CD4-positive, alpha-beta T cell treated with Interleukin-15 for 4 hours (primary cell): ENCODE measurements at places on chromosomes 7 and 10.

DNA sequence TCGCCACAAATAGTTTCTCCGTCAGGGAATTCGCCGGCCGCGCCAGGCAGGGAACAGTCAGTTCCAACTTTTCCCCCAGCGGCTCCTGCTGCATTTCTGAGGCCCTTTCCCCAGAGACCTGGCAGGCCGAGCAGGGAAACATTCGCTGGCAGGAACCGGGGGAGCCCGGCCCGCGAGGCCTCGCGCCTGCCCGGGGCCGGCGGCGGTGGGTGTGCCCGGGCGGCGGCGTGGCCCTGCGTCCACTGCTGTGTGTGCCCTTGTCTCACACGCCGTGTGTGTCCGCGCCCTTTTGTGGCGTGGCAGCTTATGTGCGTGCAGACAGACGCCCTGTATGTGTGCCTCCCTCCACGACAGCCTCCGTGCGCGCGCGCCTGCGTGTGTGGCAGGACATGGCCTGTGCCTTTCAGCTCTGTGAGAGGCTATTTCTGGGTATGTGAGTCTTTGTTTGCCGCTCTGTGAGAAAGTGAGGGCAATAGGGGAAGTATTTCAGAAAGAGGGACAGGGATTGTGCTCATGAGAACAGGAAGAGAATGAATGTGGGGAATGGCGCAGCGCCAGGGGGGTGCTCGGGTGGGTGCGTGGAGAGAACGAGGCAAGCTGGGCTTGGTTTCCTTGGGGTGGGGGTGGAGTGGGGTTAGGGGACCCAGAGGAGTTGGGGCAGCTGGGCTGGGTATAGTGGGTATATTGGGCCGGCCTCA lies 689 bp upstream of the SMARCD3 start:
- DNase-seq, result peak; percentile 20

- no peak for DNase-seq
Observed at GRCh38 chr7:143223784-143224183, 1.9 kb downstream of the TAS2R40 start.

DNA sequence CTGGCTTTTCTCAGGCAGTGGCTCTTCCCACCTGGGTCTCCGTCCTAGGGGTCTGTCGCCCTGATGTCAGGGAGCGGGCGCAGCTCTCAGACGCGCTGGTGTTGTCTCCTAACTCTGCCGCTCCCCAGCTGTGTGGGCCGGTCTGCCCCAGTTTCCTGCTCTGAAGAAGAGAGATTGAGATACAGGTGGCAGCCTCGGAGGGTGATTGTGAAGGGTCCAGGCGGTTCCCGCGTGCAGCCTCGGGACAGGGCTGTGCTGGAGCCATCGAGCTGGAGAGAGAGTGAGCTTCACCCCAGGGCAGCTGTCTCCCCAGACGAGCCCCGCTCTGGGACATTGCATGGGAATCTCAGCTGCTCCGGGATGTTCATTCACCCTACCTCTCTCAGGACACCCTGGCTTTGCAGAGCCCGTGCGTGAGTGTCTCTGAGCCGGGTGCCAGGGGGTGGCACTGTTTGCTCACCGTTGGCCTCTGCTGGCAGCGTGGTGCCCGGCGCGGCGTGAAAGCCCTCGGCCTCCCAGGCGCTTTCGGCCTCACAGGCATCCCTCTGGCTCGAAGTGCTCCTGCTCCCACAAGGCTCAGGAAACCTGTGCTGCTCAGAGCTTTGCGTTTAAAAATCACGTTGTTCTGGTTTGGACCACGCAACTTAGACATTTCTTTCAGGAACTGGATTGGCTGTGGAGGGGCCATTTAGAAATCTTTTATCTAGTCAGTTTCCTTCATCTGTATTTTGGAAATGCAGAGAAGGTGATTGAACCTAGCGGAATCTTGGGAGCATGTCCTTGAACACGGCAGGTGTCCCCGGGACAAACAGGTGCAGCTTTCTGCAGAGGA lies 33.8 kb upstream of the ZFAND2A start:
- peak; percentile 18 for DNase-seq

- no peak for DNase-seq
Observed at GRCh38 chr7:91946549-91946948, 5.9 kb downstream of the AKAP9 start.

DNA sequence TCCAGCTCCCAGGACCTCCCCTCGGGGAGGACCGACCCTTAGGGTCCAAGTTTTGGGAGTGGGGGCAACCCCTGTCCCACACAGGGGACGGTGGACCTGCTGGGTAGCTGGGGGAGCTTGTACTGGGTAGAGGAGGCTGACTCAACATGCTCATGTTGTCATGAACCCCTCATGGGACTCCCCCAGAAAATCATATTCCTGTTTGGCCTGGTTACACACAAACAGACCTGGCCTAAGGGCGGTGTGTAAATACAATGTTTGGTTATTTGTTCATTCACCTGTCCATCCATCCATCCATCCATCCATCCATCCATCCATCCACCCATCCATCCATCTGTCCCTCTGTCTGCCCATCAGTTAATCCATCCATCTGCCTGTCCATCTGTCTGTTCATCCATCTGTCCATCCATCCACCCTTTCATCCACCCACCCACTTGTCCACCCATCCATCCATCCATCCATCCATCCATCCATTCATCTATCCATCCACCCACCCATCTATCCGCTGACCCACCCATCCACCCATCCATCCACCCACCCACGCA lies 92.9 kb downstream of the DNAJB6 start:
- no peak for DNase-seq

- DNase-seq, result peak; percentile 36
Observed at GRCh38 chr10:80497187-80498077, 40.3 kb upstream of the SH2D4B start.

DNA sequence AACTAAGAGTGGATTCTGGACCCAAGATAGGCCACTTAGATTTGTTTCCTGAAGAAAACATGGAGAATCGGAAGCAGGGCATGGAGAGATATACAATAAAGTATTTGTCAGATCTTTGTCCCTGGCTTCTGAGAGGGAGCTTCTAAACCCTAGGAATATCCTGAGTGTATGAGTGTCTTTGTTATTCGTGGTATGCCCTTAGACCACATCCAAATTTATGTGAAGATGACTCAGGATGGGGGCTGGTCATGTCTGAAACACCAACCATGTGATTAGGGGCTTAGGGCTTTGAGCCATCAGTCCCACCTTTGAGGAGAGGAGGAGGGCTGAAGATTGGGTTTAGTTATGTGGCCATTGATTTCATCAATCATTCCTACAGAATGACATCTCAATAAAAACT lies 69.7 kb upstream of the PLPP4 start:
- no peak for DNase-seq

GRCh38 chr10:47286591-47287315 lies 13.2 kb upstream of the GDF10 start:
- no peak for DNase-seq

DNA sequence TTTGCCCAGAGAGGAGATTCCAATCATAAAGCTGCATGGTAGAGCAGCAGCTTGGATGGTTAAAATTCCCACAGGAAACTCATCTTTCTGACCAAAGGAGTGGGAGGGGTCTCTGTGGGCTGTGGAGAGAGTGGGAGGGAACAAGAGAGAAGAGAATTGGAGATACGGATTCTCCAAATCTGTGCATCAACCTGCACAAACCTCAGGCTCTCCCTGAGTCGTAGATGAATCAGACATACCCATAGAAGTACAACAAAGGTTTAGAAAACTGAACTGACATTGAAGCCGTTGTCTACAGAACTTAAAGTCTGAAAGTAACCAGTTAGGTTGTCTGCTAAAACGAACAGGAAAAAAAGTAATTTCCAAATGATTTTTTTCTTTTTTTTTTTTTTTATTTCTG lies 41.9 kb downstream of the CYCS start:
- DNase-seq, result no peak

- no peak for DNase-seq
Observed at GRCh38 chr10:35607475-35608327, 2.6 kb downstream of the GJD4 start.

DNA sequence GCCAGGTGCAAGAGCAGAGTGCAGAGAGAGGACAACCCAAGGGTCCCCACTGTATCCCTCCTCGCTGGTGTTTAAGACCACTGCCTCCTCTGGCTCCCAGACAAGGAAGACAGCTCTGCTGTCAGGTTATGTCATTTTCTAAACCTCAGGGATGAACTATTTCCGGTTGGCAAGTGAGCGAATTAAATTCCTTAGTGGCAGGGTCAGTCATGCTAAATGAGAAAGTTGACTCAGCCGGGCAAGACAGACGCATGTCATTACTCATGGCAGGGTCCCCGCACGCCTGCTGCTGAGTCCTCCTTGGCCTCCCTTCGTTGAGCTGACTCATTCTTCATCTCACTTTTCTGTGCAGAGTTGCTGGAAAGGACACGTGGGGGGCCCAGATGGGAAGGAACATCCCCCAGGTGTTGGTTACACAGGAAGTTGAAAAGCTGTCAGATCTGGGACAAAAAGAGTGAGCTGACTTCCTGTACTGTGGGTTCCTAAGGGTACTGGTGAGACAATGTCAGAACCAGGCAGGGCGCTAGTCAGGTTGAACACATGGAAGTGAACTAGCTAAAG lies 47.1 kb upstream of the UCN3 start:
- peak; percentile 75 for DNase-seq

- DNase-seq, result no peak
Observed at GRCh38 chr7:31783221-31783620, 96.2 kb downstream of the PPP1R17 start.

GRCh38 chr10:94274142-94274787 lies 88.5 kb downstream of the NOC3L start:
- no peak for DNase-seq

- DNase-seq, result no peak
Observed at GRCh38 chr10:82468453-82468852, 593.5 kb downstream of the NRG3 start.

- DNase-seq, result no peak
Observed at GRCh38 chr10:26211781-26212444, 4.7 kb upstream of the GAD2 start.

DNA sequence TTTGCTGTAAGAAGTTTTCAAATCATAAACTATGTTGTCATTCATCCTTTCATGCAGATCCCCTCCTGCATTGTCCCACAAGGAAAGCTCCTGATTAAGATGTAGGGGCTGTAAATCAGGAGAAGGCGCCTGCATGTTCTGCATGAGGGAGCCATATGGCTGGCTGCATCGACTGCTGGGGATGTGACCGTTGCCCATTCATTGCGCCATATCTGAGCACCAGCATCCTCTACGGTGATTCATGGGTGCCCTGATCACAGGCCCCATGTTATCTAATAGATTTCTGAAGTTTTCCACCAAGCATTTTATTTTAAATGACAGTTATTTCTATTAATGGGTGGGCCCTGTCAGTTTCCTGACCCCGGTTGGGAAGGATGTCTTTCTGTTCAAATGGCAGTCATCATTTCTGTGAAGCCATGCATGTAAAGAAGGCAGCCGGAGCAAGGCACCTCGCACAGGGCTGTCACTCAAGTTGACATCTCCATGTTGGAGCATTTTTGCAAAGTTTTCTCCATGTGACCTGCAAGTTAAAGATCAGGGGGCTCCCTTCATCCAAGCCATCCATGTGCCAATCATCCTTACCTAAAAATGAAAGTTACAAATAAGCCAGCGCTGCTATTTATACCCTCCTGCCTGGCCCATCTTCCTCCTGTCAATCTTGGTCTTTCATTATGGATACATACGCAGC lies 128.8 kb downstream of the TEX36 start:
- no peak for DNase-seq

- no peak for DNase-seq
Observed at GRCh38 chr7:116499168-116500077, at the start of gene CAV2. Gene CAV2 (plus strand): TSS chr7:116499738. CDS start chr7:116499782, 44 bp downstream.

GRCh38 chr7:47635091-47636080 lies 53.5 kb upstream of the TNS3 start:
- no peak for DNase-seq

GRCh38 chr7:117212969-117213877 lies 109.6 kb downstream of the WNT2 start:
- peak; percentile 34 for DNase-seq

GRCh38 chr7:11355399-11356005 lies 381.8 kb downstream of the PHF14 start:
- DNase-seq, result no peak

DNA sequence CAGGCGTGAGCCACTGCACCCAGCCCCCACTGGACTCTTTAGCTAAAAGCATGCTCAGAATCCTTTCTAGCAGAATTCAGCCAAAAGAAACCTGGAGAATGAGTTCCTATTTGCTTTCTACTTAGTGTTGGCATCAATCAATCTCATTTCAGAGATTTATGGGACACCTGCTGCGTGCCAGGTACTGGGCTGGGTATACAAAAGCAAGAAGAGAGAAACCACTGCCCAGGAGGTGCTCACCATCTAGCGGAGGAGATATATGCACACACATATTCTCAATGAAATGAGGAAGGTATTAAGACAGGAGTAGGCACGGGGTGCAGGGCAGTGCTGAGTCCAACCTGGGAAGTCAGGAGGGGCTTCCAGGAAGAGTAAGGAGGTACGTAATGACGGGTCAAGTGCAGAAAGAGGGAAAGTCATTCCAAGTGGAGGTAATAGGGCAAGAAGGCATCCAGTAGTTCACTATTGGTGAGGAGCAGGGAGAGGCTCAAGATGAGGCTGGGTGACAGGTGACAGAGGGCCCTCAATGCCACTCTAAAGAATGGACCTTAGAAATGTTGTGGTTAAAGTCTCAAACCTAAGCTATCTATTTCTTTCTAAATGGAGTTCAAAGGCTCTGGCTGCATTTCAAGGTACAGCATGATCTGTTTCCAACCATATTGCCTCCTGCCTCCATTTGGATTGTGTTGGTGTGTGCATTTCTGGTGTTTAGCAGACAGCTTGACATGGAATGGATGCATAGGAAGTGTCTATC lies 22.1 kb downstream of the ABLIM1 start:
- DNase-seq, result no peak

GRCh38 chr7:48441848-48442492 lies 270.7 kb downstream of the ABCA13 start:
- DNase-seq, result no peak

- no peak for DNase-seq
Observed at GRCh38 chr10:126903656-126904360, 1.4 kb upstream of the DOCK1 start.
